ENCODE measurements at places on chromosomes 3 and 15.
A peak's percentile ranks its signal among the peaks of the same experiment; 100 is the strongest.

GRCh38 chr3:153026026-153026425 is 136.0 kb upstream of the RAP2B start:
- peak; percentile 74 for DNase-seq

GRCh38 chr3:45760878-45761711 is 35.2 kb downstream of the SLC6A20 start:
- DNase-seq: peak; percentile 79

DNA sequence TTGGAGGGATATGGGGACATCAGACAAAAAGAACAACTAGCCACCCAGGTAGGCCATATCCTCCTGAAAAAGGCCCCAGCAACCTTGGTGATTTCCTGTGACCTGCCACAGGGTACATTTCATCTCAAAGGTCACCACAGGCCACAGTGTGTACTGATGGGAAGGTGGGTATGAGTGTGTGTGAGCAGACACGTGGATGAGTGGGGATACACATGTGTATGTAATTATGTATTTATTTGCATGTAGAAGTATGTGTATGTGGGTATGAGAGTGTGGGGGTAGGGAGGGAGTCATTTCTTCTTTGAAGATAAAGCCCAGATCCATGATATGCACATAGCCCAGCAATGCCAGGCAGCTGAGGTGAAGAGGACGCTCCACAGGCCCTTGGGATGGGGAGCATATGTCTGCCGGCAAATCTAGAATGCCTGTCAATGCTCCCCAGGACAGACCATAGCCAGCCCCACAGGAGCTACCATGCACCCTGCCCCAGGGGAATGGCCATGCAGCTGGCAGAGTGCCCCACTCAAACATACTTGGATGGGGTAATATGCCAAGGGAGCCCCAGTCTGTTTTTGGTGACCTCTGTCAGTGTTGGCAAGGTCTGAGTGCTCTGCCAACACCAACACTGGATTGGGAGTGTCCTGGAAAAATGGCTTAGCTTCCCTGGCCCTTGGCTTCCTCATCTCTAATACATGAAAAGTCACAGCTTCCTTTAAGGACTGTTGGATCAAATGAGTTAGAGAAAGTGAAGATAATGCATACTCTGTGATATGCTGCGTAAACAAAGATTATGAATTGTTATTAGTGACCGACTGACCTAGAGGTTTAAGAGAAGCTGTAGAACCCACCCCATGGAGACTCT is 42.4 kb downstream of the RAB6B start:
- no peak for DNase-seq

GRCh38 chr3:154131830-154132229 is 10.6 kb downstream of the ARHGEF26 start:
- no peak for DNase-seq

GRCh38 chr15:25170113-25170731 is 215.4 kb downstream of the SNRPN start:
- DNase-seq: no peak

GRCh38 chr3:38046821-38047220 is 7.8 kb downstream of the DLEC1 start:
- DNase-seq: no peak

DNA sequence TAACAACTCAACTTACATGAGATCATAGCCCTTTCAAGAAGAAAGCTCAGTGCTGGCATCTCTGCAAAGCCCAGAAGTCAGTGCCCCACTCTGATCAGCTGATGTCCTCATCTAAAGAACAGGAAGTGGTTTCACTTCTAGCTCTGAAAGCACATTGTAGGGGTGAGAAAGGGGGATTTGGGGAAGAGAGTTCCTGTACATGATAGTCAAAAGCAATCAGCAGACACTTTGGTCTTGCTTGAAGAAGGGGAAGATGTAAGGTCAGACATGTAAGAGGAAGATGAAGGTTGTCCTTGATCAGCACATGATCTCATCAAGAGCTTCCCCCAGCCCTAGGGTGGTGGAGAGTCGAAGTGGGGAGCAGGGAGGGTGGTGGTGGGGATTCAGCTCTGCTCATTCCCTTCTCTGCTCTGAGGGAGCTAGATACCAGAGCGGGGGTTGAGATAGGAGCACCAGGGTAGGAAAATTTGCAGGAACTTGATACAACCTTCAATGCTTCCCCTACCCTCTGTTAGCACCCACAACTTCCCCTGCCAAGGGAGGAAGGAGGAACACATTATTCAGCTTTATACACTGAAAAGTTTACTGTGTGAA is 76.4 kb upstream of the ETV5 start:
- no peak for DNase-seq

DNA sequence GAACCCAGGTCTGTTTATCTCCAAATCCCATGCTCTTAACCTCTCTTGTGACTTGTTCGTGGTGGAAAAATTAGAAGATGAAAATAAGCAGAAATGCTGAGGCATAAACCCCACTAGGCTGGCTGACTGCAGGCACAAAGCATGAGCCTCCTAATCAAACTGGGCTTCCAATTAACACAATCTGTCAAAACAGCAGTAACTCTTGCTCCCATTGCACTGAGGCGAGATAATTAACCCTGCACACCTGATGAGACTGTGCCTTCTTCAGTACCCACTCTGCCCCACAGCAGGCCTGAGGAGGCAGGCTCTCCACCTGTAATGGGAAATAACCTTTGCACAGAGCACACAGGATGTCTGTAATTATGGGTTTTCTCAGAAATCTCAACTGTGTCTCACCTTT is 284.4 kb upstream of the WNT5A start:
- DNase-seq: no peak

- no peak for DNase-seq
These were observed 5.0 kb downstream of the MEX3B start for GRCh38 chr15:82040862-82041261.

- peak; percentile 60 for DNase-seq
These were observed 95.7 kb upstream of the SLC2A2 start for GRCh38 chr3:171122240-171122639.

DNA sequence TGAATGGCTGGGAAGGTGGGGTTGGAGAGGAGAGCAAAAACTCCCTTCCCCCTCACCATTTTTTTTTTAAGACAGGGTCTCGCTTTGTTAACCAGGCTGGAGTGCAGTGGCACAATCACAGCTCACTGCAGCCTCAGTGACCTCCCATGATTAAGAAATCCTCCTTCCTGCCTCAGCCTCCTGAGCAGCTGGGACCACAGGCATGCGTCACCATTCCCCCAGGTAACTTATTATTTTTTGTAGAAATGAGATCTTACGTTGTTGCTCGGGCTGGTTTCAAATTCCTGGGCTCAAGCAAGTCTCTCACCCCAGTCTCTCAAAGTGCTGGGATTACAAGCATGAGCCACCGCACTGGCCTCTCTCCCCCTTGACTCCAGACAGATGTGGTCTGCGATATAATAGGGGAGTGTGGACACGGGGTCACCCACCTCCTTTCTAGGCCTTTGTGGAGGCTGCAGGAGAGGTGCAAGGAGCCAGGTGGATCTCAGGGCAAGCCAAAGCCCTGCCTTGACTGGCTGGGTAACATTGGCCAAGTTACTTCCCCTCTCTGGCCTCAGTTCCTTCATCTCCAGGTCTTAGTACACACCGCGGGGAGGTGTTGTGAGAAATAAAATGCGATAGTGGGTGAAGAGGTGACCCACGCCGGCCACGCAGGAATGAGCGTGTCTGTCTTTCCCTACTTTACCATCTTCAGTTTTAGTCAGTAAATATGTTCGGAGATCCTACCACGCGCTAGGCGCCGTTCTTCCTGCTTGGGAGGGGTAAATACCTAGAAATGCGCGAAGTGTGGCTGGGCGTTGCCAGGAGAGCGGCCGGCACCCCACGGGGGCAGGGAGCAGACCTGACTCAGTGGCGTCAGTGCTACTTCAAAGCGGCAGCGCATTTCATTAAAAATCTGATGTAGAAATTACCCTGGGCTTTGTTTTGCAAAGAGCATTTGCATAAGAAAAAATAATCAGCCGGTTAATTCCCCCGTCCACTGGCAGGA is 20.2 kb upstream of the CORO2B start:
- no peak for DNase-seq

DNA sequence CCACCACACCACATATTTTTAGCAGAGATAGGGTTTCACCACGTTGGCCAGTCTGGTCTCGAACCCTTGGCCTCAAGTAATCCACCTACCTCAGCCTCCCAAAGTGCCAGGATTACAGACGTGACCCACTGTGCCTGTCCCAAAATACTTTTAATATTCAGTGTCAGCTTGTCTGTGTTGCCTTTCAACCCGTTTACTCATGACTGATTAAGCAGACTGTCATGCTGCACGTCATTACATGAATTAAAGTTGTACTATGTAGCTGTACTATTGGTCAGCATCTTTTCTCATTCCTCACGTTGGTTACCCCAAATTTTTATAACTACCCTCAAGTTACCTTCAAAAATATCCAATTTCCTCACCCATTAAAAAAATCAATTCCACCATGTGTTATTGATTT is 48.7 kb upstream of the GADL1 start:
- DNase-seq: peak; percentile 24

- DNase-seq: no peak
These were observed 576.7 kb downstream of the MFSD1 start for GRCh38 chr3:159378396-159379194.

- DNase-seq: no peak
These were observed 10.7 kb downstream of the CIB2 start for GRCh38 chr15:78120523-78120922.

GRCh38 chr3:66239513-66240123 is 18.8 kb downstream of the SLC25A26 start:
- no peak for DNase-seq

- DNase-seq: no peak
These were observed 184.5 kb upstream of the ADAMTS9 start for GRCh38 chr3:64872345-64872744.

DNA sequence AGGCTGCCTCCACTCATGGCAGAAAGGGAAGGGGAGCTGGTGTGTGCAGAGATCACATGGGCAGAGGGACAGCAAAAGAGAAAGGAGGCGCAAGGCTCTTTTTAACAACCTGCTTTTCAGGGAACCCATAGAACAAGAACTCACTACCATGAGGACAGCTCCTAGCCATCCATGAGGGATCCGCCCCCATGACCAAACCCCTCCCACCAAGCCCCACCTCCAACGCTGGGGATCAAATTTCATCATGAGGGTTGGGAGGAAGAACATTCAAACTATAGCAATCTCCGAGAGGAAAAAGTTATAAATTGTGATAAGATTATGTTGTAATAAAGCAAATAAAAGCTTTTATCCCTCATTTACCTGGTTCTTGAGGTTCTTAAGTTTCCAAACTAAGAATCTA is 84.7 kb upstream of the LMCD1 start:
- DNase-seq: peak; percentile 48

- DNase-seq: no peak
These were observed 577.3 kb upstream of the SEMA6D start for GRCh38 chr15:47139965-47140364.

- peak; percentile 30 for DNase-seq
These were observed 23.1 kb downstream of the SLC30A4 start for GRCh38 chr15:45499426-45499825.

DNA sequence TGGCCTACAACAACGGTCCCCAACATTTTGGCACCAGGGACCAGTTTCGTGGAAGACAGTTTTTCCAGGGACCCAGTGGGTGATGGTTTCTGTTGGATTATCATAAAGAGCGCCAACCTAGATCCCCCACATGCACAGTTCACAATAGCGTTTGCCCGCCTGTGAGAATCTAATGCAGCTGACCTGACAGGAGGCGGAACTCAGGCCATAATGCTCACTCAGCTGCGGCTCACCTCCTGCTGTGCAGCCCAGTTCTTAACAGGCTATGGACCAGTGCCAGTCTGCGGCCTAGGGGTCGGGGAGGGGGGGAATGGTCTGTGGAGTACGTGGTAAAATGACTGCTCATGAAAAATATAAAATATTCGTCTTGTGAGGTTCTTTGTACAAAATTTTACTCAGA is 518.5 kb upstream of the CADM2 start:
- no peak for DNase-seq

- DNase-seq: peak; percentile 58
These were observed 1.6 kb upstream of the SIN3A start for GRCh38 chr15:75452865-75453702.

- peak; percentile 7 for DNase-seq
These were observed 23.1 kb upstream of the MITF start for GRCh38 chr3:69716119-69716518.

- peak; percentile 67 for DNase-seq
These were observed 30.3 kb downstream of the ARL14 start for GRCh38 chr3:160707187-160707794.

GRCh38 chr3:13535905-13536304 is 13.0 kb upstream of the FBLN2 start:
- DNase-seq: no peak

DNA sequence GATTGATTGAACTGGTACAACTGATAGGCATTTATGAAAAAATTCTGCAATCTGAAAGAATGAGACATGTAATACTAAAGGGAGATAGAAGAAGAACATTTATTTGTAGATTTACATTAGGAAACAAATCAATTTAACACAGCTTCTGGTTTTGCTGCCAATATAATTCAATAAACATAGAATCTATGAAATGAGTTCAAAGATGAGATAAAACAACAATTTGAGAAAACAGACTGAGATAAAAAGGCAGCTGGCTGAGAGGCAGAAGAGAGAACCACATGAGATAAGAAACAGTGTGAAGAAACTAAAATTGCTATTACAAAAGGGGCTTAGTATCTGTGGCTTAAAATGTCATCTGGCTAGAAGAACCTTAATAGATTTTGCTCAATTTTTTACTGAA is 176.6 kb downstream of the PYDC2 start:
- DNase-seq: no peak

DNA sequence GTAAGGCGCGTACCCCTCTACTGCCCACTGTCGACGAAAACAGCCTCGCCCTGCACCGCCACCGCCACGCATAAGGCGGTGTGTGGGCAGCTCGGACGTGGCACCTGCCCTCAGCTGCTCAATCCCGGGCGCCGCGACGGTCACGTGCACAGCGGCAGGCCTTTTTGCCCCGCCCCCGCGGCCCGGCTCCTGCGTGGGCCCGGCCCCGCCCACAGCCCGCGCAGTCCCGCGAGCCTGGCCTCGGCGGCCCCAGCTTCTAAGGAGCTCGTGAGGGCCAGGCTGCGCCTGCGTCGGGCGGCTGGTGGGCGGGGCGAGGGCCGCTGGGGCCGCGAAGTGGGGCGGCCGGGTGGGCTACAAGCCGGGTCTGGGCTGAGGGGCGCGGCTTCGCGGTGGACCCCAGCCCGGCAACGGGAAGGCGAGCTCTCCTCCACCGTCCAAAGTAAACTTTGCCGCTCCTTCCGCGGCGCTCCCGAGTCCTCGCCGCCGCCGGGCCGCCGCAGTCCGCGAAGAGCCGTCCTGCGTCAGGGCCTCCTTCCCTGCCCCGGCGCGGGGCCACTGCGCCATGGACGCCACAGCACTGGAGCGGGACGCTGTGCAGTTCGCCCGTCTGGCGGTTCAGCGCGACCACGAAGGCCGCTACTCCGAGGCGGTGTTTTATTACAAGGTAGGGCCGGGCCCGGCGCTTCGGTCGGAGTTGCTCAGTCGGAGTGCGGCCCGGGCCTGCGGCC is at the start of gene CAPN7:
TSS of gene CAPN7 (plus strand) at position 313 of the 728 bp plus-strand sequence. CDS start at position 563, 250 bp downstream.
- DNase-seq: peak; percentile 99
